Stimulated activated CD8-positive, alpha-beta memory T cell treated with anti-CD3 and anti-CD28 coated beads, Interleukin-15, amount 100 ng/mL, for 48 hours (primary cell): ENCODE measurements at places on chromosomes 4 and X.

- DNase-seq: no peak
Measured at GRCh38 chrX:53456254-53456653, 22.1 kb upstream of the HSD17B10 start.

- no peak for DNase-seq
Measured at GRCh38 chrX:46662188-46662958, 88.8 kb downstream of the CHST7 start.

GRCh38 chrX:154718616-154719015 is 32.3 kb downstream of the GAB3 start:
- no peak for DNase-seq

- DNase-seq: no peak
Measured at GRCh38 chr4:138595731-138596460, 353.7 kb upstream of the SLC7A11 start.

DNA sequence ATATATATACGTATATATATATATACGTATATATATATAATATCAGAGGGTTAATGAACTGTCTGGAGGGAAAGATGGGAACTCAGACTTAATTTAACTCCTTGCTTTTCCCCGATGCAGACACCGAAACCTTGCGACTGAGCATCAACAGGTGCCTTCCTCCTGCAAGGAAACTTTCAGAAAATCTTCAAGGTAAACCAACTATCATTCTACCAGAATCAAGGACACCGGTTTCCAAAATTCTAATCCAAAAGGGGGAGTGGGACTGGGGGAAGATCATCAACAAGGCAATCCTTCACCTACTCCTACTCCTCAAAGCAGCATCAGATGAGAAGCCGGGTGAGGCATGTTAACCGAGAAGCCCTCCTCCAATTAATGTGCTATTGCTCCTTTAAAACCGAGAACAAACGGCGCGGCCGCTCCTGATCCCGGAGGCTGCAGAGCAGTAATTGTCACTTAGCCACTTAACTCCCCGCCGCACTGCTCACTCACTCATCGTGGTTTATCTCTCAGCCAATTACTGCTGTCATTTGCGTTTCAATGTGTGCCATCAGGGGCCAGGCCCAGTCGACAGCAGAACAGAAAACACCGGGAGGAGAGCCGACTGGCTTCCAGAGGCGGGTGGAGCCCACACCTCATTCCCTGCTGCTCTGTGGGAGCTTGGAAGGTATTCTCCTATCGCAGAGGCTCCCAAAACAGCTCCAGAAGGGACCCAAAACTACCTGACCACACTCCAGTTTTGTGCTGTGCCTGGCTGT is 61.7 kb downstream of the MAML3 start:
- no peak for DNase-seq

- DNase-seq: no peak
Measured at GRCh38 chr4:120434756-120435155, 368.1 kb upstream of the MAD2L1 start.

GRCh38 chr4:185183622-185184281 is 20.0 kb downstream of the CFAP97 start:
- peak; percentile 38 for DNase-seq

GRCh38 chr4:185640811-185641675 is 105.7 kb upstream of the PDLIM3 start:
- no peak for DNase-seq

- no peak for DNase-seq
Measured at GRCh38 chrX:40145923-40146261, 48.1 kb upstream of the BCOR start.

GRCh38 chr4:183912585-183912984 is 7.5 kb downstream of the STOX2 start:
- DNase-seq: no peak

- DNase-seq: no peak
Measured at GRCh38 chr4:124151031-124151430, 561.5 kb downstream of the ANKRD50 start.

DNA sequence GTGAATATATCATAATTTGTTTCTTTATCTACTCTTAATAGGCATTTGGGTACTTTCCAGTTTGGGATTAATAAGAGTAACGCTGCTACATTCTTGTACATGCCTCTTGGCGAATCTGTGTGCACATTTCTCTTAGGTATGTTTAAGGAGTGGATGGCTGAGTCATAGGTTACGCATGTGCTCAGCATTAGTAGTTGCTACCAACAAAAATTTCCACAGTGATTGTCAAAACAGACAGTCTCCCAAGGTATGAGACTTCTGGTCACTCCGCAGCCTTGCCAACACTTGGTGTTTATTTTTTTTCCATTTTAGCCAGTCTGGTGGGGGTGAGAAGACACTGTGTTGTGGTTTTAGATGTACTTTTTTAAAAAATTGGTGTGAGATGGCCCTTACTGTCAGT is 44.6 kb downstream of the FGFBP1 start:
- DNase-seq: no peak

- no peak for DNase-seq
Measured at GRCh38 chr4:93317057-93317456, 511.5 kb upstream of the ATOH1 start.

GRCh38 chr4:917466-917865 is 14.7 kb downstream of the GAK start:
- DNase-seq: no peak

DNA sequence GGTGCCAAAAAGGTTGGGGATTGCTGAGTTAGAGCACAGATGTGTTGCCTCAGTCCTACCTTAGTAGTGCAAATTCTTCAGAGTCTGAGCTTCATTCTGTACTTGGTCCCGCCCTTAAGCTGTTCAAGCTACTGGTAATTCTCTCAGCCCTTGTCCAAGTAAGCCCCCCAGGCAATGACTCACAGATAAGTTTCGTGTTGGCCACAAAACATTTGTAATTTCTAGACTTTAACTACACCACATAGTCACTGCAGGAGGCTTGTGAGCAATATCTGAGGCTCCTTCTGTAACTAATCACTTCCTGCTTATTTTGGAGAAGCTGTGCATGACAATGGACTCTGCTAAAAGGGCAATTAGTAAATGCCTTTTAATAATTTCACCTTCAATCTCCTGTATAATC is 1420.5 kb downstream of the PCDH7 start:
- no peak for DNase-seq

- peak; percentile 7 for DNase-seq
Measured at GRCh38 chr4:8110071-8110986, 48.3 kb downstream of the ABLIM2 start.

- no peak for DNase-seq
Measured at GRCh38 chr4:121321466-121321865, 59.4 kb downstream of the QRFPR start.

DNA sequence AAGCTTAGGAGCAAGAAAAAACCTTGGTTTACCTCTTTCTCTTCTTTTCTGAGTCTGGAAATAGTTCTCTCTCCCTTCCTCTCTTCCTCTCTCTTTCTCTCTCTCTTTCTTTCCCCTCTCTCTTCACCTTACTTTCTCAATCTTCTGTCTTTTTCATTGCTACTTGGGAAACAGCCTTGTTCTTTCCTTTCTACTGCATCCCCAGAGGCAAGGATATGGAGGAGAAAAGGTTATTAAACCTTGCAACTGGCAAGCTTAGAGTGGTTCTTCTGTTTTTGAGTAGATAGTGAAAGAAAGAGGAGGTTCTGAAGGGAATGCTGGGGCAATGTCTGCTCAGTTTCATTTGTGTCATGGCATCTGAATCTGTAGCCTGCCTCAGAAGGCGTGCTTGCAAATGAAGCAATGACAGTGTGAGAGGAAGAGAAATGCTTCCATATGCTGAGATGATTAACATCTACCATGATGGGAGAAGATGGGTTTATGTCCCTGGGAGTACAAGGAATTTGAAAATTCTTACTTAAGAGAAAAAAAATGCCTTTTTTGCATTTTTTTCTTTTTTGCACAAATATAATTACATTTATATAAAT is 190.6 kb downstream of the CEP135 start:
- no peak for DNase-seq

- DNase-seq: no peak
Measured at GRCh38 chr4:108854786-108855185, 91.9 kb upstream of the ETNPPL start.

DNA sequence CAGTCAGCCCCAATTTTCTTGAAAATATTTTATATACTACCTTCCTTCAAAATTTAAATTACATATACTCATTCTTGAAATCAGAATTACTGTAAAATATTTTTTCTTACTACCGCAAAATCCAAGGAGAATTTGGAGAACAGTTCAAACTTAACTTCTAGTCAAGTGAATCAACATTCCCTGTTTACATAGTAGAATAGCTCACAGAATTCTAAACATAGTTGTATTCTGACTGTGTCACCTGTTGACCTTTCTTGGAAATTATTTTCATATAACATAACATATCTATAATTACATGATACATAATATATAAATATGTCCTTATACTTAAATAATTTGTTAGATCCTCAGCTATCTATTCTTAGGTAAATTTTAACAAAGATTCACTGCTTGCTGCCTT is 31.0 kb upstream of the FGF5 start:
- no peak for DNase-seq

GRCh38 chrX:153336121-153336894 is 2.4 kb downstream of the ZNF275 start:
- no peak for DNase-seq

DNA sequence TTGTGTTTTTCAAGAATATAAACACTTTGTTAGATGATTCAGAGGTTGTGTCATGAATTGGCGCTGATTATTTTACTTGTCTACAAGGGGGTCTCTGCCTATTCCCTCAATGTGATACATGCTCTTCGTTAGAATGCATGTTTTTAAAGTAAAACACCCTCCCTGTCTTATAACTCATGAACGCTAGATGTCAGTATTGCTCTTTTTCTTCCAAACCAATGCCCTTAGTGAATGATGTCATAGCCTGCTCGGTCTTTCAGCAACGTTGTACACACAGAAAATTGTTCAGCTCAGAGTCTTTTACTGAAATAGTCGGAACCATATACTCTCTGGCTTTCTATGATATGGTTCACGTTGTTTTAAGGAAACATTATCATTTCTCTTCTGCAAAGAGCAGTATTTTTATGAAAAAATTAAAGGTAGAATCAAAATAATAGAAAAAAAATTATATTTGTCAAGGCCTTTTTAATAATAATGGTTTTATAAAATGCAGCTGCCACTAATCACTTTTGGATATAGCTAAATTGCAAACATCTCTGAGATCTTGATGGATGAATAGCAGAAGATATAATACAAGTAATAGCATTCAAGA is 292.9 kb downstream of the TLL1 start:
- no peak for DNase-seq

DNA sequence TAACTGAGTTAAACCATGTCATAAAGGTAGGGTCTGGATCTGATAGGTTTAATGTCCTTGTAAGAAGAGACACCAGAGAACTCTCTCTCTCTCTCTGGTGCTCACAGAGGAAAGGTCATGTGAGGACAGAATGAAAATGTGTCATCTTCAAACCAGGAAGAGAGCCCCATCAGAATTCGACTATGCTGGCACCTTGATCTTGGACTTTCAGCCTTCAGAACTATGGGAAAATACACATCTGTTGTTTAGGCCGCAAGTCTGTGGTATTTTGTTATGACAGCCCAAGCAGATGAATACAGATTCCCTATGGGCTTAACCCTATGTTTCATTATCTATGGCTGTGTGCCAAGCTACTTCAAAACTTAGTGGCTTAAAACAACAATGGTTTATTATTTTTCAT is 105.5 kb upstream of the DDIT4L start:
- no peak for DNase-seq

DNA sequence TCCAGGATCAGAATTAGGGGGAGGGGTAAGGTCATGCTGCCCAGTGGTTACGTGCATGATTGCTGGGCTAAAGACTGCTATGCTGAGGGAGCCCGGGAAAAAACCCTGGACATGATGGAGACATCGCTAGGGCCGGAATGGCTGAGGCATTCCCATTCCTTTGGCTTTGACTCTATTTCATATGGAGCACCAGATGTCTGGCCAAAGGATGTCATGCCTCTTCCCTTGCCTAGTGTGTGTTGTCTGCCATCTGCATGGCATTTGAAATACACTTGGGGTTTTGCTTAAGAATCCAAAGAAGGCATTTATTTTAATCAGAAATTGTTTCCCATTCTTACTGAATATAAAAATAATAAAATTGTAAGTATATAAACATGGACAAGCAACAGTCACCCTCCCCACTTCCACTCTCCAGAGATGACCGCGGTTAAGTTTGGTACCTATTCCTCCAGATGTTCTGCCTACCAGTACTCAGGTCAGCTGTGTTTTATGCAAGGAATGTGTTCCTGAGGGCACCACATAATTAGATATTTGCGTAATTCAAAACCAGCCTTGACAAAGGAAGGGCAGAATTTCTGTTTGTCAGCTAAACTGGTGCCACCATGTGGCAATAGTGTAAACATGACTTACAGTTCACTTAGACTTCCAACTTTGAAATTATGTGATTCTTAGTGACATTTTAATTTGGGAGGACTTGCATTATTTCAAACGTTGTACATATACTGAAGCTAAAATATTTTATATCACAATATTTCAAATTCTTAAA is 105.9 kb downstream of the CT47B1 start:
- no peak for DNase-seq

- no peak for DNase-seq
Measured at GRCh38 chrX:37765507-37765906, 14.4 kb upstream of the CYBB start.

GRCh38 chr4:159540501-159540900 is 437.6 kb downstream of the RAPGEF2 start:
- no peak for DNase-seq

- peak; percentile 97 for DNase-seq
Measured at GRCh38 chr4:54064317-54065111, at the start of gene CHIC2. TSS of gene CHIC2 (minus strand) at chr4:54064605. CDS start at chr4:54064300, 305 bp downstream.

- no peak for DNase-seq
Measured at GRCh38 chr4:183544109-183544508, 39.3 kb downstream of the ING2 start.

- no peak for DNase-seq
Measured at GRCh38 chr4:117328333-117328732, 243.0 kb upstream of the TRAM1L1 start.

GRCh38 chr4:118325431-118325830 is 27.4 kb downstream of the PRSS12 start:
- DNase-seq: no peak

DNA sequence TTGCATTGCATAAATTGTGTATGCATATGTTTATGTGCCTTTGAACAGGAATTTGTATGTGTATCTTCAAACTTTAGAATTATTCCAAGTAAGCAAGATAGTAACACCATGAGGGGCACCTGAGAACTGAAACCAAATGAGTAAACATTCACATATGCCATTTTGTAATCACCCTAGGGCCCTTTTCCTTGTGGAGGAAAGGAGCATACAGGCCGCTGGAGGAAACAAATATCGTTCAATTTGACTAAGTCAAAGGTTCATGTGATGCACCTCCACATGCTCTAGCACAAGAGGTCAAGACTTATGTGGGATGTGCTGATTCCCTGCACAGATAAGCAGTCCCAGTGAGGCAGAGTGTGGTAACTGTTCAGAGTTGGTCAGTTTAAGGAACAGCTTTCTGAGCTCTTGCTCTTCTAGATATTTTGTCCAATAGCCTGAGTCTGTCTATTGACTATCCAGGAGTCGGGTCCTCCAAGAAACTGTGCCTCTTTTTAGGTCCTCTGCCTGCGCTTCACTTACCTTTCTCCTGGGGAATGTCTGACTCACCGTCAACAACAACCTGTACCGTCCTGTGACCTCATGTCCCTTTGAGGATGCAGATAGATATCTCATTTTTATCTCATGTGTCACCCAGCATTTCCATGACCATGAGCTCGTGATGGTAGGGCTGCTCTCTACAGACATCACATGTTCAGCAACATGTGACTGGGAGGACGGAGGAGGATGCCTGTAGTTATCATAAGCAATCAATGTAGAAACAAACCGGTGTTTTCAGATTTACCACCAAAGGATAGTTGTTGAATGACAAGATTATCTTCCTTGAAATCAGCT is 196.9 kb downstream of the NWD2 start:
- no peak for DNase-seq
